Stimulated activated naive B cell treated with anti-CD40 and anti-IgM and Interleukin-4, amounts not matched to agents 10 μg/mL and 1 μg/mL and 100 μg/mL, for 72 hours (primary cell): ENCODE measurements at places on chromosomes 3 and 15.

DNA sequence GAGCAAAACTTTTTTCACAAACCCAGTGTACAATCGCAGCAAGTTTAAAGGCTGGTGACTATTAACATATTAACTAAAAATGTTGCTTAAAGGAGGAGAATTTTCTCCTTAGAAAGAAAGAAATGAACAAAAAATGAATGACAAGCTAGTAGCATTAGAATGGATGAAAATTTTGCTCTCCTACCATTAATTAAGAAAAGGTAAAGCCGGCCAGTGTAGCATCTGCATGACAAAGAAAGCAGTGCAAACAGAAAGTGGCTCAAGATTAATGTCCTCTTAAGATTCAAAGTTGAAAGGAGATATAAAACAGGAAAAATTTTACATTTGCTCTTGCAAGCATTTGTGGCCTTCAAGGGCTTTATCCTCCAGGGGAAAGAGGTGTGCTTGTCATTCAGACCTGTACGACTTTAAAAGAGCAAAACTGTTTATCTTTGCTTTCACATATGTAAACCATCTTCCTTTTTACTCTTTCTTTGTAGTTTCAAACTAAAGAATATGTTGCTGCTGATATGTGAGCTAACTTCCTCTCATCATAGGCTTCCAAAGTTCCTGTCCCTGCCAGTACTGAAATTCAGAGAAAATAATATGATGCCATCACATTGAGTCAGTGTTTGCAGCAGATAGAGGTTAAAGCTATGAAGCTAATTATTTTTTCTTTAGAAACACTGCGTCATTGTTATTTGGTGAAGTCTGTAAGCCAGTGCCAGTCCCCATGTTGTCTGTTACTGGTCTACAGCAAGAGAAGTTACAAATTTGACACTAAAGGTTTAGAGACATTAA, 439.1 kb upstream of the GRM7 start:
- H3K4me1 ChIP-seq = no peaks in the 10 kb centered on the region
- no peak overlapping the region for H3K27ac ChIP-seq
- H3K36me3 ChIP-seq = no peaks in the 10 kb centered on the region
- no peak for DNase-seq
- H3K27me3 ChIP-seq = no peaks in the 10 kb centered on the region
- no peak overlapping the region for H3K4me3 ChIP-seq

- no peak overlapping the region for H3K4me3 ChIP-seq
- H3K4me1 ChIP-seq = no peaks in the 10 kb centered on the region
- DNase-seq = no peak
- H3K27me3 ChIP-seq = no peaks in the 10 kb centered on the region
- no peak overlapping the region for H3K27ac ChIP-seq
These were observed 486.8 kb upstream of the CNTN4 start for GRCh38 chr3:1611824-1612223.

GRCh38 chr3:42430781-42431532, 20.5 kb upstream of the LYZL4 start:
- H3K27ac ChIP-seq = no peak overlapping the region
- H3K4me1 ChIP-seq = no peaks in the 10 kb centered on the region
- no peak overlapping the region for H3K4me3 ChIP-seq
- peaks cover 7% of the 10 kb centered on the region for H3K36me3 ChIP-seq

GRCh38 chr3:178131801-178132200, 404.4 kb upstream of the KCNMB2 start:
- peaks cover 3% of the 10 kb centered on the region for H3K27me3 ChIP-seq
- DNase-seq = no peak
- H3K4me1 ChIP-seq = no peaks in the 10 kb centered on the region
- H3K36me3 ChIP-seq = no peaks in the 10 kb centered on the region
- no peak overlapping the region for H3K27ac ChIP-seq
